ENCODE measurements at places on chromosomes 1 and 21. TPM values are rescaled to one million over a fixed set of nuclear protein-coding genes. Genes with fewer than 3 reads are reported as not detected.
A peak's percentile ranks its signal among the peaks of the same experiment; 100 is the strongest.

DNA sequence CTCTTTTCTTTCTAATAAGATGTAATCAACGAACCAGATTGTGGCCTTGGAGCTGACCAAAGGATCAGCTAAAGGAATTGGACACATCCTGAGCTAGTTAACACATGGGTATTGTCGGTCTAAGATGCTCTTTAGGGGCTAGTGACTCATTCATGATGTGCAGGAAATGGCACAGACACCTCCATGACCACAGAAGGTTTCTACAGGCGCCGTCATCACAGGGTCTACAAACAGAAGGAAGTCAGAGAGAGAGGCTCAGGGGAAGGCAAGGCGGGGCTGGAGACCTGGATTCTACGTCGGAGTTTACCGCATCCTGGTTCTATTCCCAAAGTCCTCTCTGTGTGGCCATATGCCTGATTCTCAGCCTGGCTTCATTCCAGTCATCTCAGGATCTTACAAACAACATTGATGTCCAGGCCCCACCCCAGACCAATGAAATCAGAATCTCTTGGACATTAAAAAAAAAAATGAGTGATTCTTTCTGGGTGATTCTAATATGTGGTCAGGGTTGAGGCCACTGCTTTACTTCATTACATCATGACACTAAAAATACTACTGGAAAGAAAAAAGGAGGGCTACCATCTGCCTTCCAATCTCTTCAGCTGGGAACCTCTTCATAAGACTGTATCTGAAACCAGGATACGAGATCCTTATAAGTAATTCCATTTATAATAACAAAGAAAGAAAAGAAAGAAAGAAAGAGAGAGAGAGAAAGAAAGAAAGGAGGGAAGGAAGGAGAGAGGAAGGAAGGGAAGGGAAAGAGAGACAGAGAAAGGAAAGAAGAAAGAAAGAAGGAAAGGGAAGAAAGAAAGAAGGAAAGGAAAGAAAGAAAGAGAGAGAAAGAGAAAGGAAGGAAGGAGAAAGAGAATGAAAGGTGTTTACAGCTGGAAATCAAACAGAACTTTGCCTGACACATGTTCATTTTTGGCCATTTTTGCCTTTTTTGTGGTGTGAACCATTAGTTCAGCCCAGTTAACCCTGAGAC lies 11.6 kb upstream of the KCNJ15 start:
- H3K4me1 ChIP-seq: no peaks in the 10 kb centered on the region
- H3K4me3 ChIP-seq: no peak overlapping the region
- no peaks in the 10 kb centered on the region for H3K36me3 ChIP-seq
- H3K27me3 ChIP-seq: no peaks in the 10 kb centered on the region
- no peak overlapping the region for H3K27ac ChIP-seq

GRCh38 chr1:238384381-238384780 lies 493.7 kb upstream of the ZP4 start:
- H3K4me1 ChIP-seq: no peaks in the 10 kb centered on the region
- no peak for DNase-seq
- H3K27me3 ChIP-seq: no peaks in the 10 kb centered on the region
- no peak overlapping the region for H3K4me3 ChIP-seq
- no peak overlapping the region for H3K27ac ChIP-seq

DNA sequence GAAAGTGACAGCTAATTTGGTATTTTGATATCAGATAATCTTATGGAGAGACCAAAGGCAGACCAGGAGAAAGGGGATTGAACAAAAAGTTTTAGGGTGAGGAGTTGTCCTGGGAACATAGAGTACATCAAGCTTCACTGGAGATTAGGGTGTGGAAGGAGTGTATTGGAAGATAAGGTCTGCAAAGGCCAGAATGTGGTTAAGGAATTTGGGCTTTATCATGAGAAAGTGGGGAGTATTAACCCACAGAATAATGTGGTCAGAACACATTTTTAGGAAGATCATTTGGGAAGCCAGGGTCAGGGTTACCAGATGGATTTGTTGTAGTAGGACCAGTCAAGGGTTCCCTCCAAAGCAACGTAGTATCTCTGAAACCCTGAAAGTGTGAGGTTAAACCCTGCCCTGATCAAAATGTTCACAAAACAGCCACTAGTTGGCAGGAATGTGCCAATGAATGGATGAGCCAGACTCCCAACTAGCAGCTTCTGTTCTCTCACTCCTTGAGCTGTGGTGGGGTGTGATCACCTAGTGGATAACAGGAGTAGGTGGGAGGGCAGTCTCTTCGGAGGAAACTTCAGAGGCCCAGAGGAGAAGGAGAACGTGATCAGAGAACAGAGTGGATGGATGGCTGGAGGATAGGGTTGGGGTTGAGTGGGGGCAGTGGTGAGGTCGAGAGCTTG lies 35.8 kb downstream of the SLC2A1 start:
- no peak overlapping the region for H3K4me3 ChIP-seq
- peaks cover 22% of the 10 kb centered on the region for H3K36me3 ChIP-seq
- no peaks in the 10 kb centered on the region for H3K27me3 ChIP-seq
- no peak overlapping the region for H3K27ac ChIP-seq
- DNase-seq: peak; percentile 55

DNA sequence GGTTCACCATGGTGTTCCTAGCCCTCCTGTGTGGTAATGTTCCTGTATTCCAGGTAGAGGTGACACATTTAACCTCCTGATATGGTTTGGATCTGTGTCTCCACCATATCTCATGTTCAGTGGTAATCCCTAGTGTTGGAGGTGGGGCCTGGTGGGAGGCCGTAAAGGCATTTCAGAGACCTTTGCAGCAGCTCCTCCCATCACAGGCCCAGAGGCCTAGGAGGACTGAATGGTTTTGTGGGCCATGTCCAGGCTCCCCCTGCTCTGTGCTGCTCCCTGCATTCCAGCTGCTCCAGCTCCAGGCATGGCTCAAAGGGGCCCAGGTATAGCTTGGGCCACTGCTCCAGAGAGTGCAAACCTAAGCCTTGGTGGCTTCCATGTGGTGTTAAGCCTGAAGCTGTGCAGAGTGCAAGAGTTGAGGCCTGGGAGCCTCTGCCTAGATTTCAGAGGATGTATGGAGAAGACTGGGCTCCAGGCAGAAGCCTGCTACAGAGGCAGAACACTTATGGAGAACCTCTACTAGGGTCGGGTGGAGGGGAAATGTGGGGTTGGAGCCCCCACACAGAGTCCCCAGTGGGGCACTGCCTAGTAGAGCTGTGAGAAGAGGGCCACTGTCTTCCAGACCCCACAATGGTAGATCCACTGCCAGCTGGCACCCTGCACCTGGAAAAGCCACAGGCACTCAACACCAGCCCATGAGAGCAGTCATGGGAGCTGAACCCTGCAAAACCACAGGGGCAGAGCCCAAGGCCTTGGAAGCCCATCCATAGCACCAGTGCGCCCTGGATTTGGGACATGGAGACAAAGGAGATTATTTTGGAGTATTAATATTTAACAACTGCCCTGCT lies 10.0 kb downstream of the SELENBP1 start:
- H3K27me3 ChIP-seq: no peaks in the 10 kb centered on the region
- no peak for DNase-seq
- H3K27ac ChIP-seq: no peak overlapping the region
- H3K4me1 ChIP-seq: no peaks in the 10 kb centered on the region

DNA sequence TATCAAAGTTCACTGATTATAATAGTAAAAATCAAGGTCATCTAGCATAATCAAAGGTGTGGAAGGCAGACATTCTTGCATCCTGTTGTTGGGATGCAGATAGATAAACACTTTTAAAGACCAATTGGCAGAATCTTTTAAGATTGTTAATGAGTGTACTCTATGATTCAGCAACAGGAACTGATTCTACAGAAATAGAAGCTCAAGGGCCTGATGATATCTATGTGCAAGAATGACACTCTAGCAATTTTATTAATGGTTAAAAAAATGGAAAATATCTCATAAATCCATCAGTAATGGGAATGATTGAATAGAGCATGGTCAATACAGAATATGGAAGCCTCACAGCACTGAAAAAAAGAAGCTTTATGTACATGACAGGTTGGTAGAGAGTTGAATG lies 2.2 kb upstream of the ATP1A4 start:
- H3K4me1 ChIP-seq: no peaks in the 10 kb centered on the region
- no peaks in the 10 kb centered on the region for H3K27me3 ChIP-seq
- no peak overlapping the region for H3K4me3 ChIP-seq
- DNase-seq: no peak

GRCh38 chr1:177464686-177465085 lies 293.9 kb downstream of the BRINP2 start:
- no peak overlapping the region for H3K27ac ChIP-seq
- H3K27me3 ChIP-seq: no peaks in the 10 kb centered on the region
- no peak for DNase-seq
- H3K4me1 ChIP-seq: no peaks in the 10 kb centered on the region

- H3K27ac ChIP-seq: no peak overlapping the region
- peak; percentile 68 for DNase-seq
- no peaks in the 10 kb centered on the region for H3K4me1 ChIP-seq
- H3K36me3 ChIP-seq: no peaks in the 10 kb centered on the region
- H3K4me3 ChIP-seq: no peak overlapping the region
These were observed 45.3 kb upstream of the RGS1 start for GRCh38 chr1:192530254-192530653.

DNA sequence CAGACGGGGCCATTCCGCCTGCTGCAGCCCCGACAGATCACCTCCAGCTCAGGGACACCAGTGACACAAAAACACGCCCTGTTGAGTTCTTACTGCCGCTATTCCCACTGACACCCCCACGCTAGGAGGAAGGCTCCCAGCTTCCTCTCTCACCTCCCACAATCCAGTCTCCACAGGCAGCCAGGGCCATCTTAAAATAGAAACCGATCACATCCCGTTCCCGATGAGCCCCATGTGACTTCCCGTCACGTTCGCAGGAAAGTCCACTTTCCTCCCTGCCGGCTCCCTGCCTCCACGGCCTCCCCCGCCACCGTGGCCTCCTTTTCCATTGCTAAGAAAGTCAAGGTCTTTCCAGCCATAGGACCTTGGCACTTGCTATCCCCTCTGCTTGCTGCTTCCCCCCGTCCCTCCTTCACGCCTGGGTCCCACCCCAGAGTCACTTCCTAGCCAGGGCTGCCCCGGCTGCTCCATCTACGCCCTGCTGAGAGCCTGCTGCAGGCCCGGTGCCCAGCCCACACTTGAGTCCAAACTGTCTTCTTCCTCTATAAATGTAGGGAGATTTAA lies 24.0 kb upstream of the DDOST start:
- peak; percentile 69 for DNase-seq
- no peaks in the 10 kb centered on the region for H3K27me3 ChIP-seq
- H3K4me1 ChIP-seq: peaks cover 19% of the 10 kb centered on the region
- H3K36me3 ChIP-seq: no peaks in the 10 kb centered on the region
- H3K27ac ChIP-seq: peak overlapping the region; percentile 79

- DNase-seq: no peak
- no peak overlapping the region for H3K27ac ChIP-seq
- H3K4me3 ChIP-seq: no peak overlapping the region
- H3K36me3 ChIP-seq: no peaks in the 10 kb centered on the region
These were observed 116.5 kb downstream of the RNF220 start for GRCh38 chr1:44521378-44522080.

- no peak overlapping the region for H3K27ac ChIP-seq
- H3K4me3 ChIP-seq: no peak overlapping the region
- H3K36me3 ChIP-seq: peaks cover 49% of the 10 kb centered on the region
These were observed 42.1 kb downstream of the MYOM3 start for GRCh38 chr1:24069817-24070216.

- no peak overlapping the region for H3K27ac ChIP-seq
- no peak overlapping the region for H3K4me3 ChIP-seq
- no peaks in the 10 kb centered on the region for H3K4me1 ChIP-seq
- H3K36me3 ChIP-seq: no peaks in the 10 kb centered on the region
These were observed 181.9 kb downstream of the C1orf94 start for GRCh38 chr1:34358636-34359035.

The NASP gene
- 56.4 TPM for total RNA-seq

The SIM2 gene
- 4.7 TPM for total RNA-seq

The OVAAL gene
- not detected for total RNA-seq
